ENCODE measurements at places on chromosomes 12 and 14.

GRCh38 chr12:128843538-128843937 is 9.7 kb upstream of the GLT1D1 start:
- DNase-seq = no peak

- DNase-seq = no peak
These were observed 91.8 kb upstream of the ARID2 start for GRCh38 chr12:45637706-45638105.

GRCh38 chr14:38004610-38004879 is 203.2 kb upstream of the SSTR1 start:
- no peak for DNase-seq

DNA sequence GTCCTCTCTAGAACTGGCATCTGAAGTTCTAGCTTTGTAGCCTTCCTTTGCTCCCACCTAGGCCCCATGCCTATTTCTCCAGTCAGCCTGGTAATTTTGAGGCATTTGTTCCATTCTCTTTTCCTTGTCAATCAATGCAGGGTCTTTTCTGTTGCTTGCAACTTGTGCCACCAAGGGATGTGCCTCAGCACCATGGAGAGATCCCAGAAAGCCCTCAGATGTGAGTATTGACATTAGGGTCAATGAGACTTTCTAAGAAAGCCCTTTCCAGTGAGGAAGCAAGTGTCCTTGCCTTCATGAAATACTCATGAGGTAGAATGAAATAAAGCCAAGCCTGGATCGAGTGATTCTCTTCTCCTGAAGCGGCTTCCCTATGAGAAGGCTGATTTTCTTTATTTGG is 213.9 kb downstream of the SLC15A4 start:
- DNase-seq = no peak

- DNase-seq = peak; percentile 31
These were observed 23.6 kb downstream of the TRHDE start for GRCh38 chr12:72295744-72296143.

DNA sequence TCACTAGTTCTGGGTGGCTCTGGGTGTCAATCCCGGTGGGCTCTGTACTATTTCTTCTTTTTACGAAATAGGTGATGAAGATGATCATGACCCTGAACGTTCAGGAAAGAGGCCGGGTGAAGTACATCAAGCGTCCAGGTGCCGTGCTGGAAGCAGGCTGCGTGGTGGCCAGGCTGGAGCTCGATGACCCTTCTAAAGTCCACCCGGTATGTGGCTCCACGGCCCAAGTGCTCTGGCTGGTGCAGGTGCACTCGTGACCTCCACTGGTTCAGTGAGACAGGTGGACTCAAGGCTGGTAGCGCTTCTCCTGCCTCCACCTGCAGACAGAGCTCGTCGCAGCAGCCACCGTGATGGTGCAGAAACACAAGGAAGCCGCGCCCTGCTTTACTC is 85.1 kb downstream of the ACACB start:
- no peak for DNase-seq

DNA sequence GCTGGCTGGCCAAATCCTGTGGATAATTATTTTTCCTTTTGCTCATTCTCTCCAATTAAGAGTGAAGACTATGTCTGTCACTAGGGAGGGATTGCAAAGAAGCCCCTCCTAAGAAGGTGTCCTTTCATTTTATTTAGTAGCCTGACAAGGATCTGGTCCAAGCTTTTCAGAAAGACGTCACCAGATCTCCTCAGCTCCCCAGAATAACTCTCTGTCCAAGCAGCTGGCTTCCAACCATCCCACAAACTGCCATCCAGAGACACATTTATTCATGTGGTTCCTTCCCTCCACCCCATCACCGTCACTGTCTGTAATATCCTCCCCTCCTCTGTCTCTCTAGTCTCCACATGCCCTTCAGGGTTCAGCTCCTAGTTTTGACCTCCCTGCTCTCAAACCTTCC is 69.9 kb downstream of the PPM1H start:
- DNase-seq = no peak

DNA sequence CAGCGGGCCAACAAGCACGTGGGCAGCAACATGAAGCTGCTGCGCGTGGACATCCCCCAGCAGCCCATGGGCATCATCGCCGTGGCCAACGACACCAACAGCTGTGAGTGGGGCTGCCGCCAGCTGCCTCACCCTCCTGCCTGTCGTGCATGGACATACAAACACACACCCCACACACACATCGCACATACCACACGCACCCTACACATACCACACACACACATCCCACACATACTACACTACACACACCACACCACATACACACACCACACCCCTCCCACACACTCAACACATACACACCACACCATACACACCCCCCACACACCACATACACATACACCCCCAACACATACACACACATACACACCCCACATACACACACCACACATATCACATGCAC is 25.2 kb upstream of the NXPH4 start:
- DNase-seq = no peak

- no peak for DNase-seq
These were observed 21.8 kb downstream of the APPL2 start for GRCh38 chr12:105214148-105214547.

DNA sequence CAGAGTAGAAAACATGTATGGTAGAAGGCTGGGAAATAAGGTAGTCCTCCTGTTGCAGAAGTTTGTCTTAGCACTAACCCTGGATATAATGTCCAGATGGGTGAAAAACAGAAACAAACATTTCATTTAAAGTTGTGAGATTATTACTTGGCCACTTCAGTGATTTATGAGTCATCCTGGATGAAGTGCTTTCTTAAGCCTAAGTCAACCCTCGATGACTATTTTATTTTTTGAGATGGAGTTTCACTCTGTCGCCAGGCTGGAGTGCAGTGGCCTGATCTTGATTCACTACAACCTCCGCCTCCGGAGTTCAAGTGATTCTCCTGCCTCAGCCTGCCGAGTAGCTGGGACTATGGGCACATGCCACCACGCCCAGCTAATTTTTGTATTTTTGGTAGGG is 10.2 kb downstream of the DLST start:
- no peak for DNase-seq

GRCh38 chr14:34254571-34254970 is 207.5 kb downstream of the SPTSSA start:
- DNase-seq = no peak

DNA sequence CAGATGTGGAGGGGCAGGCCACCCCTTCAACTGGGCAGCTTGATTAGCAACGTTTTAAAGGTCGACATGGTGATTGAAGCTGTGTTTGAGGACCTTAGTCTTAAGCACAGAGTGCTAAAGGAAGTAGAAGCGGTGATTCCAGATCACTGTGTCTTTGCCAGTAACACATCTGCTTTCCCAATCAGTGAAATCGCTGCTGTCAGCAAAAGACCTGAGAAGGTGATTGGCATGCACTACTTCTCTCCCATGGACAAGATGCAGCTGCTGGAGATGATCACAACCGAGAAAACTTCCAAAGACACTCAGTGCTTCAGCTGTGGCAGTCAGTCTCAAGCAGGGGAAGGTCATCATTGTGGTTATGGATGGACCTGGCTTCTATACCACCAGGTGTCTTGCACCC is 23.9 kb upstream of the AICDA start:
- no peak for DNase-seq

DNA sequence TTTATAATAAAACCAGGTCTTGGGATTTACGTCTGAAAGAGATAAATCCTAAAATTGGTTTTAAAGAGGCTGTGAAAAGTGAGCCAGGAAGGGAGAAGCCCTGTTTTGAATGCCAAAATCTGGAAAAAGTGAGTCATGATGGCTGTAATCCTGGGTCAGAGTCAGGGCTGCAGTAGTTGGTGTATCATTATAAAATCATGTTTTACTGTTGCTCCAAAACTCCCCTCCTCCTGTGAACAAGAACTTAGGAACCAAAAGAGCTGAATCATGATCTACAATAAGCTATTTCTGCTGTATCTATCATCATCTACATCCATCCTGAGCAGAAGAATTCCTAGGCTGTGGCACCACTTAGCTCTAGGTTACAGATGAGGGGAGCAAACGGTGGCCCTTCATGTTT is 79.3 kb downstream of the LMO3 start:
- peak; percentile 33 for DNase-seq

GRCh38 chr14:76810525-76810924 is 2.2 kb downstream of the ANGEL1 start:
- DNase-seq = no peak

- no peak for DNase-seq
These were observed 27.8 kb upstream of the BHLHE41 start for GRCh38 chr12:26152507-26153102.

GRCh38 chr12:120242275-120242799 is 23.2 kb downstream of the PXN start:
- DNase-seq = no peak

DNA sequence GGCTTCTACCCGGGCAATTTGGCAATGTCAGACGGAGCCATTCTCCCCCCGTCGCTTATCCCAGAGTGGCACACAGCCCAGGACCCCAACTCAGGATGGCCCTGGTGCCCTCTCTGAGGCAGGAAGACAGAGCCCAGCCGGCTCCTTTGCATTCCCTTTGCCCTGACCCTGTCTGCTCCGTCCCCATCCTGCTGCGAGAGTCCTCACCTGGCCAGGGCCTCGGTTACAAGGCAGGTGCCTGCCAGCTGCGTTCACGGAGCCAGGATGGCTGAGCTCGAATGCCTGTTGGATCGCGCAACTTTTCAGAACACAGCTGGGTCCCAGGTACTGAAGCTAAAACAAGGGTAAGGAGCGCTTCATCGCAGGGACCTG is 18.6 kb downstream of the LRTM2 start:
- DNase-seq = no peak

DNA sequence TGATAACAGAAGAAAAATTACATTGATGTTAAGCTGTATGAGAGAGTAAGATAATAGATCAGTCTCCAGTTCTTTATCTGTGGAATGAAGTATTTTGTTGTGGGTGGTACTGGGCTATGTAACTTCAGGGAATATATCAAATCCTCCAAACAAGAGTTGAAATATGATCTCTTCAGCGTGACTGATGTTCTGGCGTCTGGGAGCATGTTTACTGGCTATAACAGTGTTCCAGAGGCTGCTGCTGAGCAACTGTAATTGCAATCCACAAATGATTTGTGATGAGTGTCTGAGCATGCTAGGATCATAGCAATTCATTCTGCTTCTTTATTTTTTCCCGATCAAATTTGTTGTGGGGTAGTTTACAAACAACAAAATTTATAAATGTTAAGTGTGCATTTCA is 18.6 kb upstream of the CCDC198 start:
- no peak for DNase-seq

DNA sequence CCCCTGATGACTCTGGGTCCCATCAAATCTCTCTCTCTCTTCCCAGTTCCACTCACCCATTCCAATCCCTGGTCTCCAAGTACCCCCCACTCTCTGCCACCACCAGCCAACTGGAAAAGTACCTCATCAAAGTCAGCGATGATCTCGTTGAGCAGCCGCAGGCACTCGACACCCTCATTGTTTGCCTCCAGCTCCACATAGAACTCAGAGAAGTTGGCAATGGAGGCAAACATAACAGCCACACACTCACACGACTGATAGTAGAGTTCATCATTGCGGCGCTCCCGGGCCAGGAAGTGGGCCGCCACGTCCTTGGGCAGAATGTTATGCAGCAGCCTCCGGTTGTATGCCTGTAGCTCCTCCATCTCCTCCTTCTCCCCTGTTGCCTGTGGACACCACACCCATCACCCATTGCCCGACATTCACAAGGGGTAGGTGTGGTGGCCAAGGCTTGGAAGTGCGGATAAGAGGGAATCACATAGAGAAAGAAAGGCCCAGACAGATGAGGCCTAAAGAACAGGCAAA is 17.2 kb downstream of the ADCY6 start:
- no peak for DNase-seq
